ENCODE measurements at places on chromosomes 3 and 15.

DNA sequence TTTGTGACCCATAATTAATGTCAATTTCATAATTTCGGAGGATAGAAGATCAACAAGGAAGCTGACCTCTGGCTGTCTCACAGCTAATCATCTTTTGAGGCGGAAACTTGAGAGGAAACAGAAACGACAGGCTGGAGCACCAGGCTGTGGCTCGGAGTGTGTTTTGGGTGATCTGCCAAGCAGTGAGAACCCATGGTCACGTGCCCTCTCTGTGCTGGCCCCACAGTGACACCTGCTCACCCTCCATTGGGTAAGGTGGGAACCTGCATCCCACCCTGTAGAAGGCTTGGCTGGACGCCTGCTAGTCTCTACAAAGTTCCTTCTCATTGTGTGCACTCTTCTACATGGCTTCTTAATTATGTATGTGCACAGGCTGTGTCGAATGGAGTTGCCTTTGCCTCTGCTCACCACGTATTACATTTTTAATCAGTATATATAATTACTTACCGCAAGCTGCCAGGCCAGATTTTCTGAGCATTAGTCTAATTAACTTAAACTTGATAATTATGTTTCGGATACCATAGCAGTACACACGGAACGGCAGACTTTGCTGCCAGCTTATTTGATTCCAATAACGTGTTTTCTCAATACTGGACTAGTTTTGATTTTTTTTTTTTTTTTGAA lies 719.4 kb upstream of the CFAP20DC start:
- DNase-seq: no peak

DNA sequence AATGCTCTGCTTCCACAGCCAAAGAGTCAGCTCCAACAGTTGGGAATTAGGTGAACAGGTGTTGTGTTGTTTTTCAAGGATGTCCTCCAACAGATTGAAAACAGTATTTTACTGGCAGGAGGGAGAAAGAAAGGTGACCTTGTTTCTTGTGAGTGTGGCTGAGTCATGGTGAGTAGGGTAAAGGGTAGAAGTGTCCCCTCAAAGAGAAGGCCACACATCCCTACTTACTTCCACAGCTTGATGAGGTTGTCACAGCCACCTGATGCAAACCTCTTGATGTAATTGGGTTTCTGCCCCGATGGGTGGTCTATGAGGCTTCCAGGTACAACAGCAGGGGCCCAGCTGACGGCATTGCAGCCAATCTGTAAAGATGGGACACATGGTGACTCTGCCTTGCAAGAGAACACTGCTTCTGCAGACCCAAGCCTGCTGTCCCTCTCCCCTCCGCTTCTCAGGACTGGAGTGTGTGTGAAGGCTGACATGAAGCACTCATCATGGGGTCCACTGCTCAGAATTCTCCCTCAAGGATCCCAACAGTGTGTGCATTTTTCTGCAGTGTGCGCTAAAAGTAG lies 12.7 kb upstream of the GHRL start:
- DNase-seq: no peak

- no peak for DNase-seq
Observed at GRCh38 chr3:108448593-108448992, 61.8 kb downstream of the MYH15 start.

DNA sequence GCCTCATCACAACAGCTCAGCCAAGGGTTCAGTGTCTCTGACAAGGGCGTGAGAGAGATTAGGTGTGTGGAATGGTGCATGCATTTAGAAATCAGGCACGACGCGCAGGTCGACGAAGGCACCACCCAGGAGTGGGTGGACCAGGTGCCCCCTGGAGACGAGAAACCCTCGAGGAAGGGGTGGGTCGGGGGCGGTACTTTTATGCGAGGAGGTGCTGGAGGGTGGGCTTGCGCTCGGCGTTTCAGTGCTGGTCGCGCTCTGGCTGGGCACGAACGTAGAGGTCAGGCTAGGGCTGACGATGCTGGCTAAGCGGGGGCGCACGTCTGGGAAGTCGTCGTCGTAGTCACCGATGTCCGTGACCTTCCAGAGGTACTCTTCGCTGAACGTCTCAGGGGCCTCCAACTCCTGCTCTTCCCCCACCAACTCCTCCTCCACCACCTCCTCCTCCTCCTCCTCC lies 393 bp downstream of the ERICH6 start:
- peak; percentile 36 for DNase-seq

GRCh38 chr3:116476691-116477090 lies 31.4 kb upstream of the LSAMP start:
- no peak for DNase-seq

- DNase-seq: peak; percentile 78
Observed at GRCh38 chr3:71478568-71478967, 105.0 kb downstream of the FOXP1 start.
